ENCODE measurements at places on chromosomes 12 and 14. TPM values are rescaled to one million over a fixed set of nuclear protein-coding genes. Genes with fewer than 3 reads are reported as not detected.

GRCh38 chr12:108691998-108692808 lies 39.1 kb downstream of the CORO1C start:
- peak overlapping the region; percentile 85 for H3K4me3 ChIP-seq
- H3K27me3 ChIP-seq = no peaks in the 10 kb centered on the region
- H3K4me1 ChIP-seq = peaks cover 60% of the 10 kb centered on the region
- ATAC-seq = no peak
- H3K27ac ChIP-seq = peak overlapping the region; percentile 93
- H3K36me3 ChIP-seq = peaks cover 7% of the 10 kb centered on the region

The CKB gene
- total RNA-seq = 4.5 TPM

- H3K27me3 ChIP-seq = no peaks in the 10 kb centered on the region
- no peak for ATAC-seq
- H3K4me3 ChIP-seq = no peak overlapping the region
- H3K4me1 ChIP-seq = peaks cover 16% of the 10 kb centered on the region
- H3K36me3 ChIP-seq = peaks cover 99% of the 10 kb centered on the region
These were observed 10.5 kb upstream of the PNMA1 start for GRCh38 chr14:73724696-73725095.

The PRDM4 gene
- 32.6 TPM for total RNA-seq

GRCh38 chr12:91515944-91516694 lies 333.5 kb upstream of the DCN start:
- H3K27me3 ChIP-seq = peaks cover 8% of the 10 kb centered on the region
- H3K4me1 ChIP-seq = no peaks in the 10 kb centered on the region
- no peak overlapping the region for H3K4me3 ChIP-seq
- no peak overlapping the region for H3K27ac ChIP-seq
- ATAC-seq = no peak
- H3K36me3 ChIP-seq = no peaks in the 10 kb centered on the region

The SERPINA1 gene
- 1.3 TPM for total RNA-seq

The TMED8 gene
- 33.2 TPM for total RNA-seq

All from activated T-helper 17 cell treated with anti-CD3 and anti-CD28 coated beads, Interleukin-2, amount 50 U/mL, for 72 hours (primary cell).